Colonic mucosa (tissue), 4 donors: ENCODE measurements at places on chromosomes 5 and 9. TPM values are rescaled to one million over a fixed set of nuclear protein-coding genes. Genes with fewer than 3 reads are reported as not detected.
A peak's percentile ranks its signal among the peaks of the same experiment; 100 is the strongest.

DNA sequence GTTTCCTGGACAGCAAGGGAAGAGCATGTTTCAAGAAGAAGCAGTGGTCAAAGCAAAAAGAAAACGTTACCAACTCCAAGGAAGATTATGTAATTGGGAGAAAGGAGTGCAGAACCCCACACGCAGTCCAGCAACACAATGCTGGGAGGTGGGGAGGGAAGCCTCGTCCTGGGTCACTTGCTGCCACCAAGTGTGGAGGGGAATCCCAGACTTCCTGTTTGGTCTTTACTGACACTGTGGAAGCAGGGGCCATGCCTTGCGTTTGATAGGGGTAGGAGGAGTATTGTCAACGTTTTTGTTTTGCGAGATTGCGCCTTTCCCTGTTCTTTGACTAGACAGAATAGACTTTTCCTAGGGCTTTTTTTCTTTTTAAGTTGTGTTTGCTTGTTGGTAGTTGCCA, 421.0 kb downstream of the KDM4C start:
- no peak for DNase-seq

DNA sequence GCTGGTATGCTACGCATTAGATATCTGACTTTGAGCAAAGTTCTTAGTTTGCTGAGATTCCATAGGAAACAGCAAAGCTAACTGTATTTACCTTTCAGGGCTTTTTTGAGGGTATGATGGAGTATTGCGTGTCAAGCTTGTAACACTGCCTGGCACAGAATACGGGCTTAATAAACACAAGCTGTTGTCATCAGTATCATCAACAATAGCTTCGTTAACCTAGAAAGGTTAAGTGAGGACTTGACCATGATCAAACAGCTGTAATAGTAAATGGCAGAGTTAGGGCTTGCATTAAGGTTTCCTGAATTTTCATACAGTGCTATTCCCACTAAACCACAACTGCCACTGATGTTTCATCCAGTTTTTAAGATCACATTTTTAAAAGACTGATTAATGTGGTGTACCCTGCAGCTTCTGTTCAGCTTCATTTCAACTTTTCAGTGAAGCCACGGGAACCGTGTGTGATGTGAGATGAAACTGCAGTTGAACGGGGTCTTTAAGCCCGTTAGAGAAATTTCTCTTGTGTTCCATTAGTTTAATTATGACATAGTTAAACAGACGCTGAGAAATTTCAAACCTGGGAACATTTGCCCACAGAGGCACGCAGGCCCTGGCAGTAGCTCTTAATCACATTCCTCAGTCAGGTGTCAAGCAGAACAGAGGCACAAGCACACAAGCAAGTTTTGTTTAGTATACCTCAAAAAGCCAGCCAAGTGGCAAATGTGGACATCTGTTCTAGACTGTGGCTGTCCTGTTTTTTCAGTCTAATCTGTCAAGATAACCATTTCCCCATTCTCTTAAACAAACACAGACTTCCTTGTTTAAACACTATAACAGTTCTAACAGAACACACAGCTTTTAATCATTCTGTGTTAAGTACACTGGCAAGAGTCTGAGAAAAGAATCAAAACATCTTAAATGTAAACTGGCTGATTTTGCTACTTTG, 147.1 kb downstream of the ZNF608 start:
- DNase-seq = peak; percentile 36

DNA sequence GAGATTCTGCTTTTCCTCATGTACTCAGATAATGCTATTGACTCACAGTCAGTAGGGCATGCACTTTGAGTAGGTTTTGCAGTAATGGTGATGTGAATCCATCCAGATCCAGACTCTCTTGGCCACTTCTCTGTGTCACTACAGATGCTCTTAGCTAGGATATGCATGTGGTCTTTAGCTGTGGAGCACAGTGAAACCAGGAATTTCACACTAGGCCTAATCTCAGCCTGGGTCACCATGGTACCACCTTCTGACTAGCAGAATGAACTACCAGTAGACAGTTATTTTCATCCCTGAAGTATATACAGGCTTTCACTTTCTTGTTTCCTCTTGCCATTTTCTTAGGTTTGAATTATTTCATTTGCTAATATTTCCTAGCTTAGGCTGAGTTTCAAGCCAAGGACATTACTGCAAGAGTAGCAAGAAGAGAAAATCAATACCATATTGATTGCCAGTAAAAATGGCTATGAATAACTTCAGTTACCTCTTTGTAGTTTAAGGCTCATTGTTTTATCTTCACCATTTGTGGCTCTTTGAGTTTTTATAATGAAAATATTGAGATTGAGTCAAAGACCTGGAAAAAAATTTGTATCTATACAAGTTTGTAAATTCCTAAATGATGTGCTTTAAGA, 28.4 kb upstream of the CSNK1G3 start:
- no peak for DNase-seq

- DNase-seq = no peak
These were observed 374.5 kb upstream of the RORB start for GRCh38 chr9:74122661-74123060.

- DNase-seq = no peak
These were observed 219.0 kb upstream of the EDIL3 start for GRCh38 chr5:84603568-84604185.

Gene OR1Q1
- total RNA-seq = not detected
